ENCODE measurements at places on chromosomes 2 and 18. TPM values are rescaled to one million over a fixed set of nuclear protein-coding genes. Genes with fewer than 3 reads are reported as not detected.
A peak's percentile ranks its signal among the peaks of the same experiment; 100 is the strongest.

The DYNAP gene
- not detected for total RNA-seq

DNA sequence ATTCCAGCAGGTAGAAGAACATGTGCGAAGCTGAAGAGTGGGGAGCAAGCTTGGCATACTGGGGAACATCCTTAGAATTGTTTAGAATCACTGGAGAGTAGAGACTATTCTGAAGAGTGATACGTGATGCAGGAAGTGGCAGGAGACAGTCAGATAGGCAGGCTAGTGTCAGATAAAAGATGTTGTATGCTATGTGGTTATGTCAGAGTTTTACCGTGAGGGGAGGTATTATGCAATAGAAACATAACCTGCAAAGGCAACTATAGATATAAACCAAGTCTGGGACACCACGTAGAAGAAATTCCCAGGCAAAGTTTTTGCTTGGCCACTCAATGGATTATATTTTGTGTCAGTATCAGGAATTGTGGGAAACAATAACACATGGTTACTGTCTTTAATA lies 62.0 kb upstream of the ZSWIM2 start:
- no peak for DNase-seq

DNA sequence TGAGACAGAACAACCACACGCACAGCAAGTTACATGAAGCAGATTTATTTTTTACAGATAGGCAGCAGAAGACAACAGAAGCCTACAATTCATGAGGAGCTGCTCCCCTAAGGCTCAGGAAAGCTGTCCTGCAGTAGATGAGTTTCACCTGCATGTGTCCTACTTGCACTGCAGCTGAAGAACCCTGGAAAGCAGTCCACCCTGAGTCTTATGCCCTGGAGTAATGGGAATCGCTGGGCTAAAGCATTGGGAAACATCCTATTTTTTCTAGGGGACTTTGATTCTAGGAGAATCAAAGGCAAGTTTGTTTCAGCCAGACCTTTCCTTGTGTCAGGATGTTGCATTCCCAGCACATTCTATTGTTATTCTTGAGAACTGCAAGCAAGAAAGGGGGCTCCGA lies 304.8 kb downstream of the LRATD1 start:
- DNase-seq, result no peak

DNA sequence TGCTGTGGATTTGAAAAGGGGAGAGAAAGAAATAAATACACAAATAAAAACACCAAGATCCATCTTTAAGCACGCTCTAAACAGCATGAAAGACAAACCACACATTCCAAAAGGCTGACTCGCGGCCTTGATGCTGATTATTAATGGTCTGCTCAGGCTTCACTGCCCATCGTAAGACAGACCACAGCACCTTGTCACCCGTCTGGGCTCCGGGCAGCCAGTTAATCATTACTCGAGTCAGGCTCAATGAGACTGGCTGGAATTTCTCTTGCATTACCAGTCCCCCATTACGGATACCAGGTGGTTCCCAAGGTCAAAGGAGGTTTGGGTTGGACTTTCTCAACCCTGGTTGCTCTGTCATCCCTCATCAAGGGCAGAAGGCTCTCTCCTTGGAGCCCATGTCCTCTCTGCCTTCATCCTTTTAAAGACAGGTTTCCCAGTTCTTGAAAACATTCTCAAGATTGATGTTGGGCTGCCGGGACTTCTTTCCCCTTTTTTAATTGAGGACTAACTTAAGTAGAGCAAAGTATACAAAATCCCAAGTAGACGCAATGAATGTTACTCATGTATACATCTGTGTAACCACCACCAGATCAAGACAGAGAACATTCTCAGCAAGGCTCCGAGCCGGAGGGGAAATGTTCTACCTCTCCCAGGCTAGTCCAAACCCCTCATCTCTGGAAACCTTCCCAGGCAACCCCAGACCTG lies 8.1 kb downstream of the SMAD7 start:
- DNase-seq, result peak; percentile 24

- no peak for DNase-seq
These were observed 20.8 kb downstream of the TLK1 start for GRCh38 chr2:171139860-171140259.

GRCh38 chr2:230985519-230986231 lies 10.2 kb upstream of the SPATA3 start:
- DNase-seq, result no peak

- DNase-seq, result no peak
These were observed 1045.3 kb downstream of the TSN start for GRCh38 chr2:122800781-122801180.

DNA sequence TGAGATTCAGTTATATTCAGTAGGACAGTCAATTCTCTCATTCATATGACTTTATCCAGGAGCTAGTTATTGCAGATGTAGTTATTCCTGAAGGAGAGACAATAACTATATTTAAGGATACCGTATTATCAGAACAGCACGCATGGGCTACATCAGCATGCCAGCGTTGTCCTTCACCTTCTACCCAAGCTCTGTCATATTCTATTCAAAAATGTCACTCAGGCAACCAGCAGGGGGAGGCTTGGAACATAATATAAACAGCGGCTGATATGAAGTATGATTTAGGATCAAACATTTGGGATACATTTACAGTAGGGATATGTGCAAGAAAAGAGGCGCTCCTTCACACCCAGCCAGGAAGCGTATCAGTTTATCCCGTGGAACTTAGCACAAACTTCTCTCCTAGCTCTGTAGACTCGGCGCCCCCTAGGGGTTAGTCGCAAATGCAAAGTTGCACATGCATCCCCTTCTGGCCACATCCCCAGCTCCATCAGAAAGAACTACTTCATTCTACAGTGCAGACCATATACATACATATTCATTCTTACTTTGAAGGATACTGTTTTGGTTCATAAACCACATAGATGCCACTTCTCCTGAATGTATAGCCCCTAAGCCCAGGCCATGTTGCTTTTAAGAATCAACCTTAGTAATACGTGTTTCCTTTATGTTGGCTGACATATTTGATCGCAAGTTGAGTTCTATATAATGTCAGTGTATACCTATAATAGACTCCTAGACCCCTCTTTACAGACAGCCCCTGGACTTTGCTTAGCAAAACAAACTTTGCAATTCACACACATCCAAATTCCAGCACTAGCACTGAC lies 759.4 kb downstream of the ADCYAP1 start:
- DNase-seq, result peak; percentile 43

DNA sequence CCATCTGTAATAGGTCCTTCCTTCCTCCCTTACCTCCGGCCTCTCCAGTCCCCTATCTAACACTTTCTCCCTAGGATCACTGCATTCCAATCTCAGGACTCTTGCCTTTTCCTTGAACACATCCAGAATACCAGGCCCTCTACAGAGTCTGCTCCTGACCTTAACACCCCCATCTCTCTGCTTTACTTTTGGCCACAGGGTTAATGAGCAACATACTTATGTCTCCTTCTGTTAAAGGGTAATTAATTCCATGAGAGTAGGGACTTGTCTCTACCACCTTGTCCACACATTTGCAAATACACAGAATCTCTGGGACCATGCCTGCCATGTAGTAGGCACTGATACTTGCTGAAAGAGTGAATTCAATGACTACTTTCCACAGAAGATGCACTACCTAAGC lies 94.9 kb downstream of the COBLL1 start:
- no peak for DNase-seq

DNA sequence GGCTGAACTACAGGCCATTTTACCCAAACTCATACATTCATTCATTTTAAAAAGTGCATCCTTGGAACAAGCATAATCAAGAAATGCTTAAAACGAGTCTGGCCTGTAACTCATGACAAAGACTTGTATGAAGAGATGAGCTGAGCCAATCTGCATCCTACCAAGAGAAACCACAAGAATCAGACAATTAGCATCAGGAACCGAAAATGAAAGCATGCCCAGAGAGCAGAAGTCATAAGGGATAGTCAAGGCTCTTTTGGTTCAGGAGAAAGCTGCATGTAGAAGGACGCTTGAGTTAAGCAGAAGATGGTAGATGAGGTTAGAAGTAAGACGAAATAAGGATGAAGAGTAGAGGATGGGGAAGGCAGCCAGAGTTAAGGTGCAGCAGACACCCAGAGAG lies 137.0 kb upstream of the CTNNA2 start:
- DNase-seq, result no peak

GRCh38 chr2:152189622-152190495 lies 14.3 kb upstream of the STAM2 start:
- DNase-seq, result no peak

GRCh38 chr2:48391616-48392015 lies 138.3 kb upstream of the STON1 start:
- DNase-seq, result no peak

DNA sequence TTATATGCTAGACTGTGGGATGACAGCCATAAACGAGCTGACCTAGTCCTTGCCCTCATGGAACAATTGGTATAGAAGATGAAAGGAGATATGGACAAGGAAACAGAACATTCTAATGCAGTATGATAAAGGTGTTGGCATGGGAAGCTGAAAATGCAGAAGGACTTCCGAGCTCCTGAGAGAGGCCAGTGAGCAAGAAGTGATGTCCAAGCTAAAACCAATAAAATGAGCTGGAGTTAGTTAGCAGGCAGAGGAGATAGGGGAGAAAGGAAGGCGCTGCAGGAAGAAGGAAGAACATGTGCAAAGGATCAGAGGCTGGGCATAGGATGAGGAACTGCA lies 64.5 kb downstream of the BOD1L2 start:
- DNase-seq, result no peak

The COLEC12 gene
- 12.1 TPM for total RNA-seq

The PDE1A gene
- 10.8 TPM for total RNA-seq

GRCh38 chr2:138359532-138359931 lies 142.0 kb upstream of the SPOPL start:
- DNase-seq, result no peak

The TMEM200C gene
- 2.1 TPM for total RNA-seq

- DNase-seq, result no peak
These were observed 6.0 kb downstream of the COMMD1 start for GRCh38 chr2:61911510-61911909.

- DNase-seq, result peak; percentile 87
These were observed 93.9 kb downstream of the SPTBN1 start for GRCh38 chr2:54549917-54550518.

DNA sequence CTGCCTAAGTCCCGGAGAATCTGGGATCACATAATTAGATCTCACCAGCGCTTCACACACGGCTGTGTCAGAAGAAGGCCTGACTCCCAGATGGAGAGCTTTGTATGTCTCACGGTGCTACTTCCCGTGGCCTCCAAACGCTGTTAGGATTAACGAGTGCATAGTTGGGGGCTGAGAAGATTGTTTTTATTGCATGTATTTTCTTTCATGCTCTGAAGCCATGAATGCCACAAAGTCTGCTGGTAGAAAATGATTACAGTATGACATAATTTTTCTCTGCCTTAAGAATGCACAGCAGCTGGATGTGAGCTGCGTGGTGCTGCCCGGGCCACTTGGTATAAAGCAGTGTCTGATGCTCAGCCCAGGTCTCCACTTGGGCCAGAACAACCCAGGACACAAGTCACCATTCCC lies 166.5 kb downstream of the SEPTIN10 start:
- DNase-seq, result no peak

GRCh38 chr18:78977637-78978348 lies 1.8 kb upstream of the SALL3 start:
- no peak for DNase-seq

DNA sequence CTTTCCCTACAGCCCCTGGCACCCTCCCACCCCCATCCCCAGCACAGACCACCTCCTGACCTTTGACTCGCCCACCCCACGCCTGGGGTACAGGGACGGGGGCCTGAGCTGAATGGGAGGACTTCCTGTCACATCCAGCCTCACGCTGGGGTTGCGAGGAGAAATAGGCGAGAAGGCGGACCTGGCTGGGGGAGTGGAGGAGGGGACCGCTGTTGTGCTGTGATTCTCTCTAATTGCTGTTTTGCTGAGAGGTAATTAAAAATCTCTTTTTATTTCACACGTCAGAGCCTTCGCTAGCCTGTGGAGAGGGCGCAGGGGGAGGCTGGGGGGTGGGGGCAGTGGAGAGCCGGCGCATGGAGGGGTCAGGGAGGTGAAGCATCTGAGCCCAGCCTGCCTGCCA lies 9.7 kb upstream of the ECEL1 start:
- DNase-seq, result no peak

The C1QL2 gene
- total RNA-seq, result not detected

The CPO gene
- not detected for total RNA-seq

The SIX3 gene
- total RNA-seq, result not detected

- DNase-seq, result no peak
These were observed 356.3 kb downstream of the ZEB2 start for GRCh38 chr2:144163592-144163991.

DNA sequence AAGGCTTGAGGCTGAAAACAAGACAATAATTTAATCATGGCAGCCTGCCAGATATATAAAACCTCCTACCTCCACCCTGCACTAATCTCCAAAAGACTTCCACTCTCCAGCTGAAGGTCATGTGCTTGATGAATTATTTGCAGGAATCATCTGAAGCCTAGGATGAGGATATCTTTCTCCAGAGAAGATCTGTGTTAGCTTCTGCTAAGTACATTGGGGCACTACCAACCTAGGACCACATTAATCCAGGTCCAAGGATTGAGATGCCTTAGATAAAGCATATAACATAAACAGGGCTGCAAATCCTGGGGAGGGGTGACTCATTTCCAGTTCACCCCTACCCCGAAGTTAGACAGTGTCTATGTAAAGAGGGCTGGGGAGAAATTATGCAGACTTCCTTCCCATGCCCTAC lies 80.5 kb upstream of the FRZB start:
- DNase-seq, result peak; percentile 43

GRCh38 chr2:202101026-202101579 lies 28.0 kb downstream of the KIAA2012 start:
- no peak for DNase-seq

DNA sequence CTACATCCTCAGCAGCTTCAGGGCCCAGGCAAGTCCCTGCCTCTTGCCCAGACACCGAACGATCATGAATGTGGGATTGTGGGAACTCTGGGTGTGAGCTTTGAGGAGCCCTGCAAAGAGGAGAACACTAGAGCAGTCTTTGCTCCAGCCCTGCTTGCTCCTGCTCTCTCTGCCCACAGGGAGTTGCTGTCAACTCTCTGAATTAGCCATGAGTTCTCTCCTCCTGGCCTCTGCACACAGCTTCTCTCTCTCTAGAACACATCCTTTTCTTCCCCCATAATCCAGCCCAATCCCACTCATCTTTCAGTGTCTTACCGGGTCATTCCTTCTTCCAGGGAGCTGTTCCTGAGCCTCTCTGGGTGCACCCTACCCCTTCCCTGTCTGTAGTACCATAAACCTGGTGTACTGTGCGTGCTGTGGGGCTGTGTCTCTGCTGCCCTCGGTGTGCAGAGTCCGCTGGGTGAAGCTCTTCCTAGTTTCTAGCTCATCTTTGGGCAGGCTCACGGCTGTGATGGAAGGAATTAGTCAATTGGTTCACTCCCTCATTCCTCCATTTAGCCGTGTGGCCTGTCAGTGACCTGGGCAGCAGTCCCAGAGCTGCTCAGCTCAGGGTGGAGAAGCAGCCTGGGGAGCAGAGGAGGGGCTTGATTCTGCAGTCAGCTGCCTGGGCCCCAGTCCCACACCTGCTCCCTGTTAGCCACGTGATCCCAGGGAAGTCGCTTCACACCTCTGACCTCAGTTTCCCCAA lies 132.9 kb upstream of the HDAC4 start:
- peak; percentile 30 for DNase-seq

The MAP3K19 gene
- total RNA-seq, result not detected
